ENCODE measurements at places on chromosomes 6 and 20.
A peak's percentile ranks its signal among the peaks of the same experiment; 100 is the strongest.

DNA sequence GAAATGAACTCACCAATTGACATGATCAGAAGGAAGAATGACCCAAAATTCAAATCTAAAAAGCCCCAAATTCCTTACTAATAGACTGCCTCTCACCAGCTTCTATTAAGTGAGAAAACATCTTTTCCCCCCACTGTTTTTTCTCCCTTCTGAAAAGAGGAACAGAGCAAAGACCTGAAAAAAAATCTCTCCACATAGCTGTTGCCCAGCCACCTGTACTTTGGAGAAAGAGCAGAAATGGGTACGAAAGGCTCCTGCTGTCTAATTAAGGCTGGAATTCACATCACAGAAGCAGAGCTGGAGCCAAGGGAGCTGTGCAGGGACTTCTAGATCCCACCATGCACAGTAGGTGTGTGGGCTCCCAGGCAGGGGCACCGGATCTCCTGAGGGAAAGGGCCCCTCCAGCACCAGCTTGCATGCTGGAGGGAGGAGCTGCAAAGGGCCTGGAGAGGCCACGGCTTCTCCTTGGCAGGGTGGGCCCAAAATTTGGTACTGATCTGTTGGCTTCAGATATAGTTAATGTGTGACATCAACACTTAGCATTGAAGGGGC is 73.2 kb upstream of the DUSP22 start:
- no peak for DNase-seq

GRCh38 chr20:58650181-58650775 is 805 bp upstream of the STX16 start:
- peak; percentile 51 for DNase-seq

GRCh38 chr20:25258828-25259227 is 10.9 kb downstream of the PYGB start:
- DNase-seq, result no peak

DNA sequence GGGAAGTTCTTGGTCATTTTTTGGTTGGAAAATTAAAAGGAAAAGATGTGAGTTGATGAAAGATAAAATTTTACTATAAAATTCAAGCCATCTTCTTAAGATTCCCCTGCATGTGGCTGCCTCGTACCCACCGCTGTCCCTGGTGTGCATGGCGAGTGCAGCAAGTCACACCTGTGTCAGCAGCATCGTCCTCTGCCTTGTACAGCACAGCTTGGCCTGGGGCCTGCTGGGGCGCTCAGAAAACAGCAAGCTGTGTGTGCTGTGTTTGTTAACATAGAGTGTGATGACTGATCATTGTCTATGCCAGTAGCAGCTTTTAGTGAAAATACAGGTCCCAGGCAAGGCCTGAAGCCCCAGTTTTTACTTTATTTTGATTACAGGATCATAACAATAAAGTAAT is 56.7 kb downstream of the FAM120B start:
- no peak for DNase-seq

DNA sequence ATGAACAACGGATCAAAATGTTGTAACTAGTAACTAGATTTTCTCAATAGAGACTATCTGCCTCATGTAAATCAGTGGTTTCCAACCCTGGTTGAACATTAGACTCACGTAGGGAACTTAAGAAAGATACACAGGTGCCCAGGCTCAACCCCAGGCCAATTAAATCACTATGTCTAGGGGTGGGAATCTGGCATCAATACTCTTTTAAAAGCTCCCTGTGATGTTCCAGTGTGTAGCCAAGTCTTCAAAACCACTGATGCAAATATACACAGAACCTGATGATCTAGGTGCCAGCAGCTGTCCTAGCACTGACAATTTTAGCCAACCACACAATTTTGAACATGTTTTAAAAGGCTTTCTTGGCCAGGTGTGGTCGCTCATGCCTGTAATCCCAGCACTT is 128.7 kb downstream of the TBC1D32 start:
- no peak for DNase-seq

- no peak for DNase-seq
Measured at GRCh38 chr6:17032988-17033634, 68.7 kb upstream of the STMND1 start.

- no peak for DNase-seq
Measured at GRCh38 chr6:106783640-106784566, 154.5 kb downstream of the QRSL1 start.

- no peak for DNase-seq
Measured at GRCh38 chr20:63325021-63325471, 32.1 kb downstream of the COL20A1 start.

GRCh38 chr20:44287272-44288097 is 23.5 kb downstream of the FITM2 start:
- no peak for DNase-seq

DNA sequence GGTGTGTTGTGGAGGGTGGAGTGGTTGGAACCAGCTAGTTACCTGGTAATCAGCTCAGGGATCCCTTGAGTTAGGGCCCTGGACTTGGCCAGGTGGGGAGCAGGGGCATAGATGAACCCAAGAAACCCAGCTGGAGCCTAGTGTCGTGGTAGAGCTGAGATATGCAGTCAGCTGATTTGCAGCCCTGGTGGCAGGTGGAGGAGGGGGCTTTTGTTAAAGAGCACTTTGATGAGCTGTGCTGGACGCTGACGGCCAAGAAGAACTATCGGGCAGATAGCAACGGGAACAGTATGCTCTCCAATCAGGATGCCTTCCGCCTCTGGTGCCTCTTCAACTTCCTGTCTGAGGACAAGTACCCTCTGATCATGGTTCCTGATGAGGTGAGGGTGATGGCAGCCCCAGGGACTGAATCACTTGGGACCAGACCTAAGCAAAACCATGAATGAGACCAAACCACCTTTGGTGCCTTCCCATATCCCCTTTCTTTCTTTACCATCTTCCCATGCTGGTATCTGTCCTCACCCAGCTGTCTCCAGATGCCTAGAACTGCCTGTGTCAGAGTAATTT is 12.7 kb downstream of the DEF6 start:
- no peak for DNase-seq

DNA sequence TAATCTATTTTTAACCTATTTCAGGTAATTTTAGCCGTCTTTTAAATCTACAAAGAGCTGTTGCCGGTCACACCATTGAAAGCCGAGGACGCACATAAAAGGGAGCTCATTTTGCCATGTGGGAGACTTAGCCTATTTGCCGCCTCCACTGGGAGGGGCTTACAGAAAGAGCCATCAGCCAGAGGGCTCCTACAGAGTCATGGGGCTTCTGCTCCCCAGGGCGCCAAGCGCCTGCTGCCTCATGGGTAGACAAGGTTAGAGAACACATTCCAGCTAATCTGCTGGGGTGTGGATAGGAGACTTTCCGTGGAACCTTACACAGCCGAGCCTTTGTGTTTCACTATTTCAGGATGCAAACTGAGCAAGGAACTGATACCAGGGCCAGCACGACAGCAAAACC is 12.6 kb downstream of the PCMTD2 start:
- no peak for DNase-seq

DNA sequence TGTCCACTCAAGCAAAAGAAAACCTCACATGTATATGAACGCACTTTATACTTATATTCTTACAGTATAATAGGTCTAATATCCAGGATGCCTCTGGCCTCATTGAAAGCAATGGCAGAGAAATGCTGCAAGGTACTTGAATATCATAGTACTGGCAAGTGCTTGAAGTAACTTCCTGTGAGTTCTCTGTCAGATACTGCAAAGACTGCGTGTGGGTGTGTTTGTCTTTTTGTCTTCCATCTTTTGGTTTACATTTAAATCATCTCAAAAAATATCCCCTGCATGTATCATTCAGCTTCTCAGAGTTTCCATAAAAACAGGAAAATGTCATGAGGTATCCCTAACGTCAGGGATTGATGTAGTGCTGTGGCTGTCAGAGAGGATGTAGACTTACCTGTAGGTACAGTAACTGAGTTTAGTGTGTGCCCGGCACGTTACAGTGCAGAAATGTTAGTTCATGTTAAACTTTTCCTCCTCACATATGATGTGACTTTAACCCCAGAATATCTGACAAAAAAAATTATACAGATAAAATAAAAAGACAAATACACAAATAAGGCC is 184.3 kb downstream of the DST start:
- no peak for DNase-seq

DNA sequence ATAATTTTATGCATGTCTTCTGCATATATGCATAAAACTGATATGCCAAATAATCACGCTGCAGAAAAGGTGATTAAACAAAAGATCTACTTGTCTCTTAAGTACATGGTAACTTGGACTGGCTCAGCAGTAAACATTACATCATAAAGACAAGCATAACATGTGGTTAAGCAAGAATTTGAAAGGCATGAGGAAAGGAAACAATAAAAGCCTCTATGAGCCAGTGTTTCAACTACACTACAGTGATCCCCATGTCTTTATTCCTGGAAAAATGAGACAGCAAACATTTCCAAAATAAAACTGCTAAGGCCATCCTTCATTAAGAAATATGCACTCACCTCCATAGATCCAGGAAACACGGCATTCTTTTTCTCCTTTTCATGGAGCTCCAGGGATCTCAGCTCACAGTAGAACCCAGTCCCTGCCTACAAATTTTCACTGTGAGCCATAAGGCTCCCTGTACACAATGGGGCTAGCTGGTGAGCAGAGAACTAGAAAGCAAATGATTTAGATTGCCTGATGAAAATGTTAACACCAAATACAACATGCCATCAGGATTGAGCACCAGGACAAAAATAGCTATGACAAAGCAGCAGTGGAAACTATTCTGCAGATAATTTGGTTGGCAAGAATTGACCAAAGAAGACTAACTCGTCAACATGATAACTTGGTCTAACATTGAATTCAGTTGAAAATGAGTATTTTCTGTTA is 156.1 kb downstream of the COL21A1 start:
- no peak for DNase-seq

DNA sequence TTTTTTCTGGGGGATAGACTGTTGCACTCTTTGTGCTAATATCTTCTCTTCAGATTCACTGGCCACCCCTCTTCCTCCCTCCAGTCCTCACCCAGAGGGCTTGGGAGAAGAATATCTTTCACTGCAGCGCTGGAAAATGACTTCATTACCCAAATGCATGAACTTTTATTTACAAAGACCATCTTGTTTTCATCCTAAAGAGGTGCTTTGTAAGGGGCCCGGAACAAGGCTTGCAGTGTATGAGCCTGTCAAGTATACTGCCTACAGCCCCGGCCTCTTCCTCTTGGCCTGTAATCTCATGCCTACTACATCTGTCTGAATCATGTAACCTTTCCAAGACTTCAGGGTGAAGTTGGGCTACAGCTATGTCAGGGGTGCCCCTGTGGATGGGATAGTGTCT is 554 bp upstream of the LAMA4 start:
- no peak for DNase-seq

GRCh38 chr6:151096691-151097606 is 142.8 kb upstream of the AKAP12 start:
- no peak for DNase-seq

- no peak for DNase-seq
Measured at GRCh38 chr20:44419131-44419844, 56.4 kb upstream of the TTPAL start.

DNA sequence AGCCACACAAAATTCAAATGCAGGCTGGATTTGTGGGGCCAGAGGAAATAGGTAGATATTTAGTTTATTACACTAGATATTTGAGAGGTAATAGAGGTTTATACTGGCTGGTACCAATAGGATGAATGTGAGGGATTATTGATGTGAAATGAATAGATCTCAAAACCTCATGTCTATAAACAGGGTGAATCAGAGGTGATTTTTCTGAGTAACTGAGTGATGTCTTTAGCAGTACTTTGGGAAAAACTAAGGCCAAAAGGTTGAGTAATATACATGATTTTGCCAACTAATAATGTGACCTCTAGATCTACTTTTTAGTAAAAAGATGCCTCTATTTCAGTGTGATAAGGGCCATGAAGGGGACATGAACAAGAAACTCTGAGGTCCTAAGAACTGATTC is 86.8 kb downstream of the HAO1 start:
- DNase-seq, result no peak

DNA sequence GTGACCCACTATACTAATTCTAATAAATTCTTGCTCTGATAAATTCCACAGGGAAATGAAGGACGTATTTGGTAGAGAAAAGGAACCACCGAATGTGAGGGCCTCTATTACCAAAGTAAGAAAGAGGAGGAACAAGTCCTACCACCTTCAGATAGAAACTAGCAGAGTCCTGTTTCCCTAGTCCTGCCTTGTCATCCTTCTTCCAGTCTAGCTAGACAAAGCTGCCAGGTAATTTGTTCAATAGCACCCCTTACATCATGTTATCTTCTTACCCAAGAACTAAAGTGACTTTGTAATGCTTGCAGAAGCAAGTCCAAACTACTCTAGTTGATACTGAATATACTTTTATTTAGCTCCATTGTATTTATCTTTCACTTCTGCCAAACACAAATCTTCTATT is 29.3 kb upstream of the FAM83B start:
- no peak for DNase-seq

DNA sequence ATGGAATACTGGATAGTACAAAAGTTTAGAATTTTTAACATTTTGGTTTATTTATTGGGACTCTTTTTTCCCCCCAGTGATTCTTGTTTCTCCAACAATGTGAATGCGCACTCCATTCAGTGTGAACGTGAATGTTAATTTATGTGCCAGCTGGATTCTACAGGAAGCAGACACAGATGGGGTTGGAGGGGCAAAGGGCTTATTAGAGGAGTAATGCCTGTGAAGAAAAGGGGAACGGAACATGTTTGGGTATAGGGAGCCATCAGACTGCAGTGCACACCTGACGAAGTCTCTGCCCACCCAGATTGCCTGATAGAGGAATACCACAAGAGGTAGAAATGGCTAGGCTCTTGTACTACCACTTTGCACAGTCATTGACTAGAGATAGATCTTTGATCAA is 48.2 kb downstream of the PTPRA start:
- no peak for DNase-seq

- DNase-seq, result no peak
Measured at GRCh38 chr6:157672726-157673412, 150.2 kb upstream of the SNX9 start.

DNA sequence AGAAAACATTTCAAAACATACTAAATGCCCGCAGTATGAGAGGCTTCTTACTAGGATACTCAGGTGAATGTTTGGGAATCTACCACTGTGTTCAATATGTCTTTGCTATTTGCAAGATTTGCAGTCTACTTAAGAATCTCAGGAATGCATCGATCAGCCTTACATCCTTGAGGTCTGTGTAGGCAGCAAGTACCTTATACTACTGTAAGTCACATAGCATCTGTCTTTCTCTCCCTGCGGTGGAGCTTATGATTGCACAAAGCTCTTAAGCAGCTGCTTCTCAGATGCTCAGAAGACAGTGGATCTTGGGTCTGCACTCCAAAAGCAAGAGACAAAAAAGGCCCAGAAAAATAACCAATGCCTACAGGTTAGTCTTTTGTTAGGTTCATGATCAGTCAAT is 21.4 kb downstream of the PCSK2 start:
- DNase-seq, result no peak

DNA sequence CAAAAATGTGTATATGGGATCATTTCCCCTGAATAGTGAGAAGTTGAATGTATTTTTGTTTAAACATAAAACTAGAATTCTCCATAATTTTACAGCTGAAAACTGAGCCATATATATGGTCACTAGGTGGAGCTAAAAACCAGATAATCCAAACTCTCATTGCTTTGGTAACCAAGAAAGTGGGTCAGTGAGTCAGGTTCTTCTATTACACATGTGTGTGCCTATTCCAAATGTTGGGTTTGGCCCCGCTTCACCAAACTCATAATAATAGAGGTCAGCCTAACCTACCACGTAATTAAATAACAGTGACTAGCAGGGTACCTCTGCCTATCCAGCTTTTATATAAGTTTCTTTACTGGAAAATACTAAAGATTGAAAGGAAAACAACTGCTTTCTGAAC is 19.3 kb upstream of the RNGTT start:
- DNase-seq, result no peak
